ENCODE measurements at places on chromosomes 4 and X. TPM values are rescaled to one million over a fixed set of nuclear protein-coding genes. Genes with fewer than 3 reads are reported as not detected.

Gene RPS3A
- 3,340 TPM for total RNA-seq

Gene ENOX2
- 11.7 TPM for total RNA-seq

Gene ADH7
- total RNA-seq, result not detected

Gene GABRG1
- not detected for total RNA-seq

Gene DNAAF6
- total RNA-seq, result not detected

Gene RRH
- not detected for total RNA-seq

Gene MAP9
- 16.4 TPM for total RNA-seq

Gene ZAR1
- total RNA-seq, result not detected

Gene SGCB
- 2.9 TPM for total RNA-seq

Gene MUC7
- total RNA-seq, result not detected

Gene SPANXB1
- total RNA-seq, result not detected

Gene PPP4R3C
- not detected for total RNA-seq

Gene TEX13B
- not detected for total RNA-seq

GRCh38 chrX:867502-867901, 236.9 kb downstream of the SHOX start:
- no peak for DNase-seq
- no peaks in the 10 kb centered on the region for H3K4me1 ChIP-seq
- H3K27me3 ChIP-seq, result no peaks in the 10 kb centered on the region
- H3K36me3 ChIP-seq, result no peaks in the 10 kb centered on the region

GRCh38 chr4:55356991-55357461, 11.0 kb downstream of the SRD5A3 start:
- no peak overlapping the region for H3K4me3 ChIP-seq
- peak overlapping the region; percentile 37 for H3K27ac ChIP-seq
- peaks cover 31% of the 10 kb centered on the region for H3K4me1 ChIP-seq
- H3K36me3 ChIP-seq, result no peaks in the 10 kb centered on the region

- H3K4me1 ChIP-seq, result no peaks in the 10 kb centered on the region
- no peak overlapping the region for H3K4me3 ChIP-seq
- no peak for DNase-seq
- H3K27me3 ChIP-seq, result no peaks in the 10 kb centered on the region
- H3K36me3 ChIP-seq, result peaks cover 6% of the 10 kb centered on the region
Measured at GRCh38 chrX:139750390-139750789, 42.4 kb upstream of the MCF2 start.

DNA sequence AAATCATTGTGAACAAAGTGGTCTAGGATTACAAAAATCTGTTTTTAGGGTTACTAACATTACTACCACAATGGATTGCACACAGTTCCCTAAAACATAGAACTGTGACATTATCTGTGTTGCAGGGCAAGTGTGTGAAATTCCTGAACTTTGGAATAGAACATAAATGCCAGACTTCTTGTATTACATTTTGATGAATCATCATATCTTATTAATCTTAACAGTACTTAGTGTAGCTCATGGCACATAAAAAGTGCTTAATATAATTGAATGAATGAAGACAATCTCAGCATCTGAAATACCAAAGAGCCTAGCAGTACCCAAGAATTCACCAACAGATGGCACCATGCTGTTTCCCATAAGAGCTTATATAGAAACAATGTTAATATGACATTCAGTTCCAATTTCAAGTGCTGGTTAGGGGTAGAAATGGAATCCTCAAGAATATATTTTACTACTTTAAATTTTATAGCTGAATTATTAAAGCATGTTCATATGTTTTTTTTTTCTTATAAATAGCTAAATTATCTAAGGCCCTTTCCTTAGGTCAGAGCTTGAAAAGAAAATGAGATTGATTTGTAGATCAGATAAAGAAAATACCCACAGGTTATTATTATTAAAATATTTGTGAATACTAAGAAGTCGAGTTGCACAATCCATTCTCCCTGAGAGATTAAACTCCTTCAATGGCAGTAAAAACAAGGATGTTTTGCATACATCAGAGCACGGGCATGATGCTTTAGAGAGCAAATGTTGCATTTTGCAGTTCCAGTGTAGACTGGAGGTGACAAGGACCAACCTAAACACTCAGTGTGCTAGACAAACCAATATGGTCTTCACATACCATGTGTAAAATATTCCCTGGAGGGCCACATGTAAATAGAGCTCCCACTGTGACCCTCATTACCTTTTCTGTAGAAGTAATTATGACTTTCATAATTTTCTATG, 25.7 kb upstream of the SHISA3 start:
- no peak overlapping the region for H3K27ac ChIP-seq
- H3K4me1 ChIP-seq, result no peaks in the 10 kb centered on the region
- H3K27me3 ChIP-seq, result no peaks in the 10 kb centered on the region
- peak; percentile 79 for DNase-seq
- no peaks in the 10 kb centered on the region for H3K36me3 ChIP-seq

DNA sequence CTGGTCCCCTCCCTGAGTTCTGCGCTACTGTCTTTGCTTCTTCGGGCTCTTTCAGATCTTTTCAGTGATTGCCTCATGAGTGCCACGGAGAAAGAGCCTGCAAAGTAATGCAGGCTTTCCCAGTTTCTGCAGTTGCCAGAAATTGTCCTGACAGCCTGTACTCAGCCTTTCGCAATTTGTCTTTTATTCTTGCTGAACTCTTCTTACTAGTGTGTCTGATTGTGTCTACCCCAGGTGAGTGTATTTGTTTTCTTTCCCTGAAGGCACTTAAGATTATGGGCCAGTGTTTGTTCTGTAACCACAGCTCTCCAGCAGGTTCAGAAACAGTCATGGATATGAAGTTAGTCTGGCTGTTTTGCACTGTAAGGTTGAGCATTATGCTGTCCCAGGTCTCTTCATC, 47.1 kb downstream of the FAM193A start:
- H3K27ac ChIP-seq, result peak overlapping the region; percentile 49
- H3K4me1 ChIP-seq, result peaks cover 57% of the 10 kb centered on the region
- H3K4me3 ChIP-seq, result peak overlapping the region; percentile 12
- no peaks in the 10 kb centered on the region for H3K36me3 ChIP-seq
- DNase-seq, result no peak

GRCh38 chr4:45423896-45424295, 697.5 kb upstream of the GNPDA2 start:
- H3K4me3 ChIP-seq, result no peak overlapping the region
- H3K36me3 ChIP-seq, result no peaks in the 10 kb centered on the region
- no peaks in the 10 kb centered on the region for H3K27me3 ChIP-seq
- no peaks in the 10 kb centered on the region for H3K4me1 ChIP-seq
- DNase-seq, result no peak

- no peaks in the 10 kb centered on the region for H3K36me3 ChIP-seq
- no peaks in the 10 kb centered on the region for H3K27me3 ChIP-seq
Measured at GRCh38 chr4:53937918-53938317, 126.5 kb downstream of the CHIC2 start.

GRCh38 chr4:153535772-153536513, 69.8 kb downstream of the TMEM131L start:
- H3K4me1 ChIP-seq, result peaks cover 8% of the 10 kb centered on the region
- DNase-seq, result no peak
- H3K27me3 ChIP-seq, result no peaks in the 10 kb centered on the region

GRCh38 chr4:55242506-55242905, 103.5 kb upstream of the SRD5A3 start:
- no peaks in the 10 kb centered on the region for H3K4me1 ChIP-seq
- no peak for DNase-seq
- H3K36me3 ChIP-seq, result no peaks in the 10 kb centered on the region

GRCh38 chrX:135974279-135974856, 580 bp upstream of the MMGT1 start:
- peak; percentile 91 for DNase-seq
- H3K4me1 ChIP-seq, result no peaks in the 10 kb centered on the region
- no peaks in the 10 kb centered on the region for H3K36me3 ChIP-seq
- H3K27me3 ChIP-seq, result no peaks in the 10 kb centered on the region
- H3K27ac ChIP-seq, result peak overlapping the region; percentile 15

DNA sequence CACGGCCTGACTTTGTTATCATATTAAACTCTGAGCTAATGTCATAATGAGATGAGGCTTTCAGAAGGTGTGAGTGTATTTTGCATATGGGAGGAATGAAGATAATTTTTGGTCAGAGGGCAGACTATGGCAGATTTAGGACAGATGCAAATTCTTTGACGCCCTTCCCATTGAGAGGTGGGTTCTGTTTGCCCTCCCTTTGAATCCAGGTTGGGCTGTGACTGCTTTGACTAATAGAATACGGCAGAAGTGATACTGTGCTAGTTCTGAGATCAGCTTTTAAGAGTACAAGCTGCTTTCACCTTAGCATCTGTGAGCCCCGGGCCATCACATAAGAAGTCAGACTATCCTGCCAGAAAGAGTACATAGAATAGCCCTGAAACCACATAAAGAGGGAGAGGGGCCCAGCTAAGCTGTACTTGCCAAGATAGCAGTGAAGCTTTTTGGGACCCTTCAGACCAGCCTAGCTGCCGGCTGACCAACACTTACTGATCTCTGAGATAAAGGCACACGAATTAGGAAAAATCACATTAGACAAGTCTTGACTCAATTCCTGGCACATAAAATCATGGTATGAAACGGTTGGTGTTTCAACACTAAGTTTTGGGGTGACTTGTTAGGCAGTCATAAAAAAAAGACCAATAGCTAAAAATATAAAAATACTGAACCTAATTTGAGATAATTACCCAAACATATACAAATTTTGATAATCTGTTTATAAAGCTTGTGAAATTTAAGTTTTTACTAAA, 166.7 kb upstream of the SH3RF1 start:
- H3K27me3 ChIP-seq, result no peaks in the 10 kb centered on the region
- H3K36me3 ChIP-seq, result peaks cover 3% of the 10 kb centered on the region
- H3K4me1 ChIP-seq, result peaks cover 9% of the 10 kb centered on the region
- H3K27ac ChIP-seq, result no peak overlapping the region
- DNase-seq, result no peak
- no peak overlapping the region for H3K4me3 ChIP-seq

GRCh38 chr4:56764223-56764622, 57.3 kb downstream of the SPINK2 start:
- H3K4me1 ChIP-seq, result peaks cover under 1% of the 10 kb centered on the region
- H3K4me3 ChIP-seq, result no peak overlapping the region
- DNase-seq, result no peak
- H3K27ac ChIP-seq, result no peak overlapping the region
- no peaks in the 10 kb centered on the region for H3K36me3 ChIP-seq

DNA sequence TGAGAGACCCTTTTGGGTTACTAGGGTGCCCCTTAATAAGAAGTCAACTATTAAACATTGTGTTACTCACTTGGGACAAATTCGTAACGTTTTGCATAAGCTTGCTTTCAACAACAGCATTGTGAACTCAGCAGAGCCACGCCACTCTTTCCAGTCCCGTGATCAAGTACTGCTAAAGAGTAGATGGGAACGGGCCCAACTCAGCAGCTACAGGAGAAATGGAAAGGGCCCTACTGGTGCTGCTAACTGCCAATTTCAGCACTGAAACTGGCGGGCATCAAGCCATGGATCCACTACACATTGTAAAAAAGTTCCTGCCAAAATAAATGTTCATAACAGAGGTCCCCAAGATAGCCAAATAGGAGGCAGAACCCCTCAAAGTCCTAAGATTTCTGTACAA, 19.0 kb upstream of the DHX15 start:
- no peak overlapping the region for H3K4me3 ChIP-seq
- no peak overlapping the region for H3K27ac ChIP-seq
- no peaks in the 10 kb centered on the region for H3K27me3 ChIP-seq

- H3K4me3 ChIP-seq, result no peak overlapping the region
- no peaks in the 10 kb centered on the region for H3K36me3 ChIP-seq
- H3K4me1 ChIP-seq, result no peaks in the 10 kb centered on the region
- DNase-seq, result no peak
- no peaks in the 10 kb centered on the region for H3K27me3 ChIP-seq
- H3K27ac ChIP-seq, result no peak overlapping the region
Measured at GRCh38 chrX:85052636-85053343, 49.1 kb downstream of the APOOL start.

DNA sequence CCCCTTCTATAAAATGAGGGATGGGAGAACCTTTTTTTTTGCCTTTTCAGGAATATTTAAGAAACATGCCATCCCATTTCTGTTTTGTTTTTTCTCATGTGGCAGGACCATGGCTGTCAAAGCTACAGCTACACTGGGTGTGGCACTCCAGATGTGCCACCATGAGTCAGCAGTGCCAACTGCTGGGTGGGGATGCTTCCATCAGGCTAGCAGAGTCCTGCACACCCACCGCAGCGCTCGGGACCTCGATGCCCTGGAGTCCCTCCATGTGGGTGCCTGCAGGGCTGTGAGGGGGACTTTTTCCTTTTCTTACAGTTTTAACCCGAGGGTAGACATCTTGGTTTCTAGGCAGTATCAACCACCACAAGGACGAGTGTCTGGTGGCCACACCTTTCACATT, 352.6 kb downstream of the NR3C2 start:
- H3K27me3 ChIP-seq, result no peaks in the 10 kb centered on the region
- DNase-seq, result no peak
- H3K4me1 ChIP-seq, result no peaks in the 10 kb centered on the region
- peaks cover 12% of the 10 kb centered on the region for H3K36me3 ChIP-seq

GRCh38 chr4:52407545-52407944, 251.6 kb downstream of the USP46 start:
- H3K36me3 ChIP-seq, result no peaks in the 10 kb centered on the region
- H3K4me3 ChIP-seq, result no peak overlapping the region
- no peak overlapping the region for H3K27ac ChIP-seq
- H3K4me1 ChIP-seq, result no peaks in the 10 kb centered on the region
- H3K27me3 ChIP-seq, result no peaks in the 10 kb centered on the region

DNA sequence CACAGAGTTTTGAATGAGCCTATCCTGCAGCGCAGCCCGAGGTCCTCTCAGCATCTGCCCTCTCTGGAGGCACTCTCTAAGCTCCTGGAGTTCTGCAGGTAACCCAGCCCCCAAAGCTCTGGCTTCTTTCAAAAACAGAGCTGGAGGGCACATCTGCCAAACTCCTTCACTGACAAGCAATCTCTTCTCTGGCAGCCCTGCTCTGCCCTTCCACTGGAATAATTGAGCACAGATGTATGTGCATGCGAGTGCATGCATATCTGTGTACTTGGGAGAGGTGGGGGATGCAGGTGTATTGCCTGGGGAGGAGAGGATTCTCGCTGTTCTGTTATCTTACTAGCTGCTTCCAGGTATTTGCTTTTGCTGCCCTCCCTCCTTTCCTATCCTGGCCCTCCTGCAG, 22.2 kb upstream of the PLP1 start:
- no peaks in the 10 kb centered on the region for H3K36me3 ChIP-seq
- H3K4me1 ChIP-seq, result no peaks in the 10 kb centered on the region
- DNase-seq, result no peak
- no peak overlapping the region for H3K4me3 ChIP-seq
- no peak overlapping the region for H3K27ac ChIP-seq

DNA sequence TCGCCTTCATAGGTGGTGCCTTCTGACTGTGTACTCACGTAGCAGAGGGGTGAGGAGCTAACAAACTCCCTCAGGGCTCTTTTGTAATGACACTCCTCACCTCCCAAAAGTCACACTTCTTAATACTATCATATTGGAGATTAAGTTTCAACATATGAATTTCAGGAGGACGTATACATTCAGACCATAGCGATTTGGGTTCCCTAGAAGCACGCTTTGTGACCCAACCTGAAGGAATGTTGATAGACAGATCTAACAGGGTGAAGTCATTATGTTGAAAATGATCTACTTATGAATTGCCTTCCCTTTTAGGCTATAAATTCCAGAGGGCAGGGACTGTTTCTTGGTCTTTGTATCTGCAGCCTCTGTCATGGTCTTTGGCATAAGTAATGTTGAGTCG, 3.2 kb upstream of the KLHL34 start:
- H3K4me1 ChIP-seq, result no peaks in the 10 kb centered on the region
- no peak overlapping the region for H3K4me3 ChIP-seq
- no peak overlapping the region for H3K27ac ChIP-seq
- DNase-seq, result no peak
- H3K27me3 ChIP-seq, result no peaks in the 10 kb centered on the region
- H3K36me3 ChIP-seq, result no peaks in the 10 kb centered on the region

- no peak overlapping the region for H3K4me3 ChIP-seq
- DNase-seq, result no peak
- H3K4me1 ChIP-seq, result peaks cover 5% of the 10 kb centered on the region
- no peaks in the 10 kb centered on the region for H3K36me3 ChIP-seq
- H3K27me3 ChIP-seq, result no peaks in the 10 kb centered on the region
- H3K27ac ChIP-seq, result peak overlapping the region; percentile 61
Measured at GRCh38 chr4:148834804-148835631, 392.8 kb upstream of the NR3C2 start.

Measured in stomach (tissue), 19 donors.